RPMI7951 (cell line): ENCODE measurements at places on chromosomes 12 and 14. TPM values are rescaled to one million over a fixed set of nuclear protein-coding genes. Genes with fewer than 3 reads are reported as not detected.

Gene GLIPR1L2
- total RNA-seq, result 0.20 and 0.36 TPM in 2 replicates

Gene UBE2N
- total RNA-seq, result 134 and 160 TPM in 2 replicates

DNA sequence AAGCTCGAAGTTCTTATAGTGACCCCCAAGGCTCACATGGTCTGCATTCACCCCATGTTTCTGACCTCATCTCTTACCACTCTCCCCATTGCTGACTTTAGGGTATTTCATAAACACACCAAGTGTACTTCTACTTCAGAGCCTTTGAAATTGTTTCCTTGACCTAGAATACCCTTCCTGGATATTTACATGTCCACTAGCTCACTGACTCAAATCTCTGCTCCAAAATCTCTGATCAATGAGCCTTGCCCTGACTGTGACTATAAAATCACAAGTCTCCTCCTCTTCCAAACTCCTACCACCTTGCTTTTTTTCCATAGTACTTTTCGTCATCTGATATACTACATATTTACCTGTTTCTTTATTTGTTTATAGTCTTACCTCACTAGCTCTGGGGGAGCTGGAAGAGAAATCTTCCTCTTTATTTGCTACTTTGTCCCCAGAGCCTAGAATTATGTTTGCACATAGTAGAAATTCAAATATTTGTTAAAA is 105.1 kb downstream of the RMST start:
- no peak for DNase-seq

DNA sequence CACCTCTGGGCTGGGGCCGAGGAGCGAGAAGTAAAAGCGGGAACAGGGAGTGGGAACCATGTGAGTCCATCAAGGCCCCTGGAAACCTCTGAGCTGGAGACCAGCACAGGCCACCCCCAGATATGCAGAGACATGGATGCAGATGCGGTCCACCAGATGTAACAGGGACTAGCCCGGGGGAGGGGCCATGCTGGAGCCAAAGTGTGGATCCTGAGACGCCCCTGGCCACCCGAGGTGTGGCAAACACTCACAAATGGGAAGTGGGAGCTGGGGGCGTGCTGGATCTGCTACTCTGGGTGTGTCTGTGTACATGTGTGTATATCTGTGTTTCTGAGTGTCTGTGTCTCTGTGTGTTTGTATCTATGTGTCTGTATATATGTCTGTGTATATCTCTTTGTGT is 12.8 kb downstream of the MYL2 start:
- no peak for DNase-seq

DNA sequence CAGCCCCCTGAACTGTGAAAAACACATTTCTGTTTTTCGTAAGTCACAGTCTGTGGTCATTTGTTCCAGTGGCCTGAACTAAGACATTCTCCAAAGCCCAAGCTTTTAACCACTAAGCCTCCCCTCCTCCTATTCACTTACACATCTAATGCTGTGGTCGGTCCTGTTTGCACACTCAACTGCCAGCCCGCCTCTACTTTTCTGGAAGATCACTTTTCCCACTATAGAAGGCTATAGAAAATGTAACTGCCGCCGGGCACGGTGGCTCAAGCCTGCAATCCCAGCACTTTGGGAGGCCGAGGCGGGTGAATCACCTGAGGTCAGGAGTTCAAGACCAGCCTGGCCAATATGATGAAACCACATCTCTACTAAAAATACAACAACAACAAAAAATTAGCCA is 524.7 kb upstream of the TMEM132C start:
- peak; percentile 54 for DNase-seq

DNA sequence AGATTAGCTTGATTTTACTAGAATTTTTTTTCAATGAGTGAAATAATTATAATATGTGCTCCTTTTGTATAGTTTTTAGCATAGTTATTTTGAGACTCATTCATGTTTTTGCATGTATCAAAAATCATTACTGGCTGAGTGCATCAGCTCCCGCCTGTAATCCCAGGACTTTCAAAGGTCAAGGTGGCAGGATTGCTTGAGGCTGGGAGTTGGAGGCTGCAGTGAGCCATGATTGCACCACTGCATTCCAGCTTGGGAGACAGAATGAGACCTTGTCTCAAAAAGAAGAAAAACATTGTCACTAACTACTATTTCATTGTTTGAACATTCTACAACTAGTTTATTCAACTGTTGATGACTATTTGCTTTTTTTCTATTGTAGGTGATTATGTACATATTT is 802.7 kb downstream of the SLC16A7 start:
- DNase-seq, result no peak

GRCh38 chr12:1876086-1876485 is 42.4 kb downstream of the CACNA2D4 start:
- no peak for DNase-seq

DNA sequence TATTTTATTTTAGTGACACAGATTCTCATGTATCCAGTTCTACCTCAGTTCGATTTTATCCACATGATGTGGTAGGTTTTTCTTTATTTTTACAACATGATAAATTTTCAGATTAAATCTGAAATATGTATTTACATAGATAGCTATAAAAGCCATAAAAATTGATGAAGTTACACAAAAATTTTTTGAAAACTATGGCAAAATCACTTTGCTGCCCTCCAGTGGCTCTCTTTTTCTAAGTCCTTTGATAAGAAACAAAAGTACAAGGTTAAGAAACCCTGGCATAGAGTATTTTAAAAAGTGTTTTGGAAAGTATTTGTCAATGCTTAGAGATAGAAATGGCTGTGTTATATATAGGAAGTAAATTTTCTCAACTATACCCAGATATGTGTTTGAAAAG is 104.2 kb downstream of the PCNX1 start:
- no peak for DNase-seq

- peak; percentile 89 for DNase-seq
Measured at GRCh38 chr12:14952299-14952921, 9.0 kb downstream of the ARHGDIB start.

- DNase-seq, result no peak
Measured at GRCh38 chr12:65715961-65716360, 108.3 kb upstream of the HMGA2 start.
